ENCODE measurements at places on chromosomes 5 and 9.
A peak's percentile ranks its signal among the peaks of the same experiment; 100 is the strongest.

DNA sequence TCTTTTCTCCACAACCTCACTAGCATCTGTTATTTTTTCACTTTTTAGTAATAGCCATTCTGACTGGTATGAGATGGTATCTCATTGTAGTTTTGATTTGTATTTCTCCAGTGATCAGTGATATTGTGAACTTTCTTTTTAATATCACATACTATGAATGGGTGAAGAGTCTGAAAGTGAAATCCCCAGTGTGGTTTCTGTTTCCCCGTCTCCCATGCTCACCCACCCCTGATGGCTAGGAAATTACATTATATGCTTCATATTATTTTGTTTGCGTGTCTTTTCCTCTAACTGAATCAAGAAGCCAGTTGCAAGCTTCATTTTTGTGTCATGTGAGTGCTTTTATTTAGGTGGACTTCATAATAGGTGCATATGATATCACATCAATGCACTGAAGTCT is 171.1 kb downstream of the ARHGAP26 start:
- no peak for DNase-seq

- DNase-seq: no peak
Measured at GRCh38 chr5:146751781-146752401, 126.7 kb downstream of the PPP2R2B start.

- peak; percentile 19 for DNase-seq
Measured at GRCh38 chr9:93397661-93398373, 53.7 kb upstream of the FAM120A start.

DNA sequence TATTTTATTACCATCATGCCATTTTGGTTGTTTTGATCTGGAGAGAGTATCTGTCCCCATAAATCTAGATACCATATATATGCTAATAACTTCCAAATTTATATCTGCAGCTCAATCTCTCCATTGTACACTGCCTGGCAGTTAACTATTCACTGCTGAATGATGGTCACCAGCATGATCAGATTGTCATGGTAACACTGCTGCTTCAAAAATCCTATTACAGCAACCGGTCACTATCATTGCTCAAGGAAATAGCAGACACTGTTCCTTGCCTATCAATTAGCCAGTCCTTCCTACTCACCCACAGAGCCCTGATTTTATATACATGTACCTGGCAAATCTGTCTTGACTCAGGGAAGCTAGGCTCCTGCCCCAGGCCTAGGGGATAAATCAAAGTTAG is 11.5 kb downstream of the REEP5 start:
- DNase-seq: no peak

- DNase-seq: peak; percentile 91
Measured at GRCh38 chr5:157387683-157388093, 72.3 kb upstream of the NIPAL4 start.

GRCh38 chr5:140672455-140673186 is 755 bp downstream of the DND1 start:
- DNase-seq: peak; percentile 43

GRCh38 chr9:130112538-130113151 is 58.9 kb downstream of the GPR107 start:
- DNase-seq: no peak

GRCh38 chr5:68592351-68592750 is 376.8 kb downstream of the PIK3R1 start:
- DNase-seq: no peak

- DNase-seq: peak; percentile 91
Measured at GRCh38 chr5:69238760-69239251, 4.1 kb downstream of the CDK7 start.

- DNase-seq: peak; percentile 91
Measured at GRCh38 chr9:88534456-88535225, at the start of gene NXNL2. NXNL2 (plus strand) TSS chr9:88535178; CDS start chr9:88535435, 257 bp downstream.

- DNase-seq: peak; percentile 48
Measured at GRCh38 chr5:62460578-62460983, 48.0 kb downstream of the IPO11 start.

GRCh38 chr5:57863661-57864060 is 381.1 kb upstream of the ACTBL2 start:
- DNase-seq: peak; percentile 78

DNA sequence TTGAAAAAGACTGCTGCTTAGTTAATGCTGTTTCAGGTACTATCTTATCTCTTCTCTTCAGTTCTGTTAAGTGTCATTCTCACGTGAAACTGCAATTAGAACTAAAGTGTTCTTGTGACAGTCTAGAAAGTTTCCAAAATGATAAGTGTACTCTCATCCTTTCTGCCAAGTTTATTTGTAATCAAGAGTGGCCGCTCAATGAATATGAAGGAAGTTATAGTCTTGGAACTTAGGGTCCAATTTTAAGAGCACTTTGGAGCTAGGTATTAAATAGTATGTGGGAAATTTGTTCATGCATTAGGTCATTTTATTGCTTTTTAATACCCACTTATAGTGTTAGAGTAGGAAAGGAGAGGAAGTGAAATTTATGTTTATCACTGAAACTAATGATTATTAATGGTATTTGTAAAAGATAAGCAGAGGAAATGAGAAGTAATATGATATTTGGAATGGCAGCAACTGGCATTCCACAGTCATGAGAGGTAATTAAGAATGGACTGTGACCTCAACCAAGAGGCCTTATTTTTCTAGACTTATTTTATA is 20.4 kb downstream of the XRCC4 start:
- DNase-seq: peak; percentile 63

GRCh38 chr5:164498438-164498837 is 993.0 kb downstream of the MAT2B start:
- no peak for DNase-seq

- DNase-seq: no peak
Measured at GRCh38 chr5:5353681-5354080, 68.8 kb upstream of the ICE1 start.

- DNase-seq: peak; percentile 73
Measured at GRCh38 chr9:25964239-25964638, 286.0 kb upstream of the TUSC1 start.

- no peak for DNase-seq
Measured at GRCh38 chr9:16545639-16546038, 324.8 kb downstream of the BNC2 start.

GRCh38 chr5:168300326-168301182 is 9.1 kb downstream of the WWC1 start:
- no peak for DNase-seq

- no peak for DNase-seq
Measured at GRCh38 chr5:31638345-31638744, 586 bp upstream of the PDZD2 start.

GRCh38 chr5:79229357-79230174 is 6.4 kb upstream of the JMY start:
- DNase-seq: peak; percentile 93

- DNase-seq: no peak
Measured at GRCh38 chr9:98215271-98215670, 22.8 kb upstream of the CORO2A start.

DNA sequence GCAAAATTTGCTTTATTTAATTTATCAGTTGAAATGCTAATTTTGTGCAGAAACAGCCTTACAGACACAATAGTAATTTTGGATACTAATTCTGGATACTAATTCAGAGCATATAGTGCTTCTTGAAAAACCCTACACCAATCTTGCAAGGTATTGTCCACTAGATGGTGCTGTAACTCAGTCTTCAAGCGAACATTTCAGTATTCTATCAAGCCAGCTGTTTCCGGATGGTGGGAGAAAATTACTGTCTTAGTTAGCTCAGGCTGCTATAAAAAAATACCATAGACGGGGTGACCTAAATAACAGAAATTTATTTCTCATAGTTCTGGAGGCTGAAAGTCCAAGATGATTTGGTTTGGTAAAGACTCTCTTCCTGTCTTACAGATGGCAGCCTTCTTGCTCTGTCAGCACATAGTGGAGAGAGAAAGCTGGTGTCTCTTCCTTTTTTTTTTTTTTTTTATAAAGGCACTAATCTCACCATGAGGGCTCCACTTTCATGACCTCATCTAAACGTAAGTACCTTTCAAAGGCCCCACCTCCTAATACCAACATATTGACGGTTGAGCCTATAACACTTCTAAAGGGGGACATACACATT is 1306.5 kb upstream of the CDH9 start:
- no peak for DNase-seq

DNA sequence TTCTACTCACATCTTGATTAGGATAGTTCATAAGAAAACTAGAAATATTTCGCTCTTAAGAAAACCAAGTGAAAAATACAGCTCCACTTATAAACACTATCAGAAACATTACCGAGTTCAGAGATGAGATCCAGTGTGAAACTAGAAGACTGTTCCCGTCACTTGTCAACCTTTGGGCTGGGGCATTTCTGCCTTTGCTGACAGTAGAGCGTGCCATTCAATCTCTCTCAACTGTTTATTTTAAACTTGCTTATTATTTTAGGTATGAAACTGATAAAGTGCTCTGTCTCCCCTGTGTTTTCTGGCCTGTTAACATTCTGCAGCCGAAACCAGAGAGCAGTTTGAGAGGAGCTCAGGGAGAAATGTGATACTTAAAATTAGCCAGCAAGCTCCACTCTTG is 16.7 kb downstream of the MRRF start:
- no peak for DNase-seq

DNA sequence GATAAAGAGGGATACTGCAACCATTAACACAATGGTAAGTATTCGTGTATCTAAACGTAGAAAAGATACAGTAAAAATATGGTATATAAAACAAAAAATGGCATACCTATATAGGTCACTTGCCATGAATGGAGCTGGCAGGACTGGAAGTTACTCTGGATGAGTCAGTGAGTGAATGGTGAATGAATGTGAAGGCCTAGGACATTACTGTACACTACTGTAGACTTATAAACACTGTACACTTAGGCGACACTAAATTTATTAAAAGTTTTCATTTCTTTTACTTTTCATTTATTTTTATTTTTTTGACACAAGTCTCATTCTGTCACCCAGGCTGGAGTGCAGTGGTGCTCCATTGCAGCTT is 14.1 kb downstream of the TDRD7 start:
- peak; percentile 28 for DNase-seq

- DNase-seq: no peak
Measured at GRCh38 chr9:83285445-83286225, 222.7 kb upstream of the RASEF start.

DNA sequence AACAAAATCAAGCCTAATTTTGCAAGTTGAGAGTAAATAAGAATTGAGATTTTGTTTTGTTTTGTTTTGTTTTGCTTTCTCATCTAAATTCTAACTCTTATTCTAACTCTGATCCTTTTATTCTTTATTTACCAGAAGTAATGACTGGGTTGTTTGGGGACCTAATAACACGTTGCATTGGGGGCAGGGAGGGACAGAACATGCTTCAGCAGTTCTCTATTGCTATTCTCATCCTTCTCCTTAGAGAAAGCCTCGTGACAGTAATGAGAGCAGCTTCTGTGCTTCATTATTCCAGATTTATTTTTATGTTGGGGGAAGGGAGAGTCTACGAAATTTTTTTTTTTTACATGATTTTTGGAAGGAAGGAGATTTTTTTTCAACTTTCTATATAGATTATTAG is 21.1 kb downstream of the CPEB4 start:
- no peak for DNase-seq

GRCh38 chr5:175246889-175247520 is 197.0 kb downstream of the DRD1 start:
- peak; percentile 7 for DNase-seq

DNA sequence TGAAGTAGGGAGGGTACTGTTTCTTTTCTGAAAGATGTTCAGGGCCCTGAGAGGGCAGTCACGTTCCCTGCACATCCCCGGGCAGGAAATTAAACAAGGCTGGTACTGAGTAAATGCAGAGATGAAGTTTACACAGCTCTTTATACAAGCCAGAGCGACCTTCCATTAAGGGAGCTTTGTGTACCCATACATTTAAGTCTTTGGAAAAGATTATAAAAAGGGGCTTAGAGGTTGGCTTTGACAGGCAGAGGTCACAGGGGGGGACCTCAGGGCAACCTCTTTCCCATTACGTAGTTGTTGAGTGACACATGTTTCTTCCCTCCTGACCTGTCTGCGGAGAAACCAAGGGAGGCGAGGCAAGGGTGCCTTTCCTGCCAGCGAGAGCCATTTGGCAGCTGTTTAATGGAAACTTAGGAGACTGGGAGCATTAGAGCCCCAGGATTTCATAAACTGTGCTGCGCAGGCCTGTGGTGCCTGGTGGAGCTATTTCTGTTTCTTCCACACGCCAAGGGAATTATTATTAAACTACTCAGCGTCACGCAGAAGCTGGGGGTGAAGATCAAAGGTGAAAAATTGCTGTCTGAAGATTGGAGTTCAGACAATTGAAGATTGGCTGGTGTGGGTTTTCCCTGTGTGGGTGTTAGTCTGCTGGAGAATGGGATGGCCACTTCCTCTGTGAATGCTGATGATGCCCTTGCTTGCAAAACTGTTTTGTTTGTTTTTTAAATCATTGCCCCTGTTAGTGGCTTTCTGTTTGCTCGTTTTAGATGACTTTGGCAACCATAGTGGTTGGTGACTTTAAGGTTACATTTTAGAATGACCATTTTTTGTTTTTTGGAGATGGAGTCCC is 3.2 kb upstream of the SMIM32 start:
- no peak for DNase-seq

- peak; percentile 23 for DNase-seq
Measured at GRCh38 chr9:133845440-133845839, 107.3 kb upstream of the SARDH start.

- no peak for DNase-seq
Measured at GRCh38 chr9:108423433-108423832, 432.4 kb downstream of the ACTL7B start.

- peak; percentile 83 for DNase-seq
Measured at GRCh38 chr5:74631081-74631953, 9.2 kb downstream of the ENC1 start.

DNA sequence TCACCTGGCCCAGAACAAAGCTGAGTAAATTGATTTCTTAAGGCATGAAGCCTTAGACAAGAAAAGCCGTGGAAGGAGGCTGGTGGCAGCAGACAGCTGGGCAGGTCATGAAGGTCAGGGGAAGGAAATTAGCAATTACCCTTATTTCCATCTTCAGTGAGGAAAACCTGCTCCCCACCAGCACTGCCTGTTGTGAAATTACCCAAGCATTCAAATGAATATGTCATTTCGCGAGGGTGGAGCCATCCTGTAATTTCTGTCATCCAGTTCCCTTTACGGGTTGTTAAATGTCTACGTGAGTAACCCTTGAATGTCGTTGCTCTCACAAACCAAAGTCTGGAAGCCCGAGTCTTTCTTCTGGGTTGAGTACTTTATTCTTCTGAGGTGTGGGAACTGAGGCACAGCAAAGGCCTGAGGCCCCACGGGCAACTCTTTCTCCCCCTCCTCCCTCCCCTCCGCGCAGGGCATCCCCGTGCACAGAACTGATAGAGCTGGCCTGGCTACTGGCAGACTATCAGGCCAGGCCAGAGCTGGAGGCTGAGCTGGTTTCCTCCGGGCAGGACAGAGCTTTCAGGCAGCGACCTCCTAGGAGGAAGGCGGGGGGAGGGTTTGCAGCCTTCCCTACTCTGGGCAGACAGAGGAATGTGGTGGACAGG is 22.0 kb upstream of the AK3 start:
- DNase-seq: no peak

DNA sequence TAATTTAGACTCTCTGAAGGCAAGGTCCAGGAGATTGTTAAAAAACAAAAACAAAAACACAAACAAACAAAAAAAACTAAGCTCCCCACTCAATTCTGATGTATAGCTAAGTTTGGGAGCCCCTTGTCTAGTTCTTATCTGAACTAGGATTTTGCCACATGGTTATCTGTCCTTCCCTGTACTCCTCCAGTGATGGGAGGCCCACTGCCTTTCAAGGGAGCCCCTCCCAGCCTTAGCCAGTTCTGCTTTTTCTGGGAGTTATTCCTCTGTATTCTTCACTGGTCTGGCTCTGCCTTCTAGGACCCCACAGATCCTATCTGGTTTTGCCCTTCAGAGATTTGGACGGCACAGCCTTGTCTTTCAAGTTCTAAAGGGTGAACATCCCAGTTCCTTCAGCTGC is 2.1 kb upstream of the ALDH1B1 start:
- no peak for DNase-seq

Data from EL (cell line).